ENCODE measurements at places on chromosomes 2 and 18.

DNA sequence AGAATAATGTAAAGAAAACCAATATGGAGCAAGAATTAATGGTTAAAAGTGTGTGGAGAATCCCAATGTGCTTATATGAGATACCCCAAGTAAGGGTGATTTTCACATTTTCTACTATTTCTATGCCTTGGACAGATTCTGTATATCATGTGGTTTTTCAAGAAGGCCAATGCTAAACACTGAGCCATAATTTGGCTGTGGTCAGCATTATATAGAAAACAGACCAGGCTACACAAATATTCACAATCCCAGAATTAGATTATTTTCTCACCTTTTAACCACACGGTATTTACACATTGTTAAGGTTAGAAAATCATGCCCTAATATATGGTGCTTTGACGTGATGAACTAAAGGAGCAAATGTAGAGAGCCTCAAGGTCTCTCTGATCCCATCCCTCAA is 277.4 kb upstream of the LRATD1 start:
- no peak for DNase-seq
- no peaks in the 10 kb centered on the region for H3K4me1 ChIP-seq
- no peaks in the 10 kb centered on the region for H3K27me3 ChIP-seq
- H3K27ac ChIP-seq = no peak overlapping the region

DNA sequence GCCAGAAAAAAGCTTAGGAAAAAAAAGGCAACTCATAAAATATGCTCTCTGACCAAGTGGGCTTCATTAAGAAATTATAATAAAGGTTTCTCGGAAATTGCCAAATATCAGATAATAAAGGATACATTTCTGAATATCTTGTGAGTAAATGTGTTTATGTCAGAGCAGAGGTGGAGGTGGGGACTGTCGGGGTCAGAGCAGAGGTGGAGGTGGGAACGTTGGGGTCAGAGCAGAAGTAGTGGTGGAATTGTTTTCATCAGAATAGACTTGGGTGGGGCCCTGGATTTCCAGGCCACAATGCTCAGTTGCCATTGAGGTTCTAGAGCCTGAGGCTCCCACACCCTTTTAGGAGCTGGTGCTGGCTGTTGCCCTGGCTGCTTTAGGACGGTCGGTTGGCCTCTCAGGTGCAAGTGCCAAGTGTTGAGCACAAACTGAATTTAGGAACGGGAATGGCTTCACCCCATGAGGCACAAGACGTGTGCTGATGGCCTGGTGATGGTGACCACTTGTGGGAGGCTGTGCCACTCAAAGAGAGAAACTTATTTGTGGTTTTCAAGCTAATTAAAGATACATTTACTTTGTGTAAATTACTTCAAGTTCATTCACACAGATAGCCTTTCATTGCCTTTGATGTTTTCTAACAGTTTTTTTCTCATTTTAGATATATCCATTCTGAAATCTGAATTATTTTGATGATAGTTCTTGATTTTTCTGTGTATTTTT is 131.5 kb downstream of the ATP9B start:
- H3K4me3 ChIP-seq = no peak overlapping the region
- DNase-seq = peak; percentile 82
- no peaks in the 10 kb centered on the region for H3K27me3 ChIP-seq
- H3K4me1 ChIP-seq = no peaks in the 10 kb centered on the region

GRCh38 chr18:73987247-73987980 is 160.2 kb downstream of the FBXO15 start:
- H3K27ac ChIP-seq = no peak overlapping the region
- DNase-seq = no peak
- H3K27me3 ChIP-seq = no peaks in the 10 kb centered on the region
- H3K4me3 ChIP-seq = no peak overlapping the region
- no peaks in the 10 kb centered on the region for H3K36me3 ChIP-seq

DNA sequence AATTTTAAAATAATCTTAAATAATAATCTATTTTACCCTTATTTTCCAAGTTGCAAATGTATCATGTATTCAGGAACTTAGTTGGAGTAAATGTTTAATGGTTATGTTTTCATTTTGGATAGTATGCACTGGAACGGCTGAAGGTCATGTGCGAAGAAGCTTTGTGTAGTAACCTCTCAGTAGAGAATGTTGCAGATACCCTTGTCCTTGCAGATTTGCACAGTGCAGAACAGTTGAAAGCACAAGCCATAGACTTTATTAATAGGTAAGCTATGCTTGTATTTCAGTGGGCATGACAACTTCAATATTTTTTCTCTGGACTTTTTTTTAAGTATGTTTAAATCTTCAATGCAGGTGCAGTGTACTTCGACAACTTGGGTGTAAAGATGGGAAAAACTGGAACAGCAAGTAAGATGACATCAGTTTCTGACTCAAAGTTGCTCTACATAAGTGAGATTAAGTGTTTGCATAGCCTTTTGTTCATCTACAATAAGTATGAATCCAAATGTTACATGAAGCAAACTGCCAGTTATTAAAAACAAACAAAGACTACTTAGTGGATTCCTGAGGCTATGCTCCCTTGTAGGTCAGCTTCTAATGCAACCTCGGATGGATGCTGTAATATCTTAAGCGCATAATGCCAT is 63.1 kb downstream of the SPOPL start:
- no peaks in the 10 kb centered on the region for H3K27me3 ChIP-seq
- no peak overlapping the region for H3K27ac ChIP-seq
- DNase-seq = no peak
- no peak overlapping the region for H3K4me3 ChIP-seq
- no peaks in the 10 kb centered on the region for H3K4me1 ChIP-seq

DNA sequence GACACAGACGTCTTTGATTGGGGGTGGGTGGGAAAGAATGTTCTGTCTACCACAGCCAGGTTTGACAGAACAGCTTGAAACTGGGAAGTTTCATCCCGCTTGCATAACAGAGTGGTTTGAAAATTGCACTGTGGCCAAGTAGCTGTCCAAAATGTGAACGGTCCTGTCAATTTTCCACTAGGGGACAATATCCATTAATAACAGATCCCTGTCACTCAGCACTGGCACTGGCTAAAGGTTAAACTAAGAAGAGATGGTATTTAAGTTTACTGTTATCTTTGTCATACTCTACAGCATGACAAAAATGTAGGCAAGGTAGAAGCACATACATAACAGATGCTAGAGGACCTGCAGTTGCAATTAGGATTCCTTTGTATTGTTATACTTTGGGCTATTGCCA is 55.6 kb upstream of the ACMSD start:
- DNase-seq = peak; percentile 70
- no peaks in the 10 kb centered on the region for H3K4me1 ChIP-seq

DNA sequence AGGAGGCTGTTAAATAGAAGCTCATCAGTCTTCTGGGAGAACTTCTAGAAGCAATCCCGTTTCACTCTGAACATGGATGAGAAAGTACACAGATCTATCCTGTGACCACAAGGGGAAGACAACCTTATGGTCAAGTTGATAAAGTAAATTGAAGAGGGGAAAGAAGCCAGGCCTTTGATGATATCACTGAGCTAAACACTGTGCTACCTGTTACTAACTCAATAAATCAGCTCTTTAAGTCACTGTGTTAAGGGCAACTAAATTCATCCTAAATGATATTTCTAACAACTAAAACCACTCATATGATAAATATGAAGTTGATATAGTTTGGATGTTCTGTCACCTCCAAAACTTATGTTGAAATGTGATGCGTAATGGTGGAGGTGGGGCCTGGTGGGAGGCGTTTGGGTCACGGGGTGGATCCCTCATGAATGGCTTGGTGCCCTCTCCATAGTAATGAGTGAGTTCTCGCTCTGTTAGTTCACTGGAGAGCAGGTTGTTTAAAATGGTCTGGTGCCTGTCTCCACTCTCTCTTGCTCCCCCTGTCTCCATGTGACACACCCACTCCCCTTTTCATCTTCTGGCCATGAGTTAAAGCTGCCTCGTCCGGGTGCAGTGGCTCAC is 23.6 kb downstream of the OLA1 start:
- no peak overlapping the region for H3K27ac ChIP-seq
- no peaks in the 10 kb centered on the region for H3K4me1 ChIP-seq
- no peak for DNase-seq
- no peak overlapping the region for H3K4me3 ChIP-seq
- H3K27me3 ChIP-seq = no peaks in the 10 kb centered on the region
- H3K36me3 ChIP-seq = no peaks in the 10 kb centered on the region

DNA sequence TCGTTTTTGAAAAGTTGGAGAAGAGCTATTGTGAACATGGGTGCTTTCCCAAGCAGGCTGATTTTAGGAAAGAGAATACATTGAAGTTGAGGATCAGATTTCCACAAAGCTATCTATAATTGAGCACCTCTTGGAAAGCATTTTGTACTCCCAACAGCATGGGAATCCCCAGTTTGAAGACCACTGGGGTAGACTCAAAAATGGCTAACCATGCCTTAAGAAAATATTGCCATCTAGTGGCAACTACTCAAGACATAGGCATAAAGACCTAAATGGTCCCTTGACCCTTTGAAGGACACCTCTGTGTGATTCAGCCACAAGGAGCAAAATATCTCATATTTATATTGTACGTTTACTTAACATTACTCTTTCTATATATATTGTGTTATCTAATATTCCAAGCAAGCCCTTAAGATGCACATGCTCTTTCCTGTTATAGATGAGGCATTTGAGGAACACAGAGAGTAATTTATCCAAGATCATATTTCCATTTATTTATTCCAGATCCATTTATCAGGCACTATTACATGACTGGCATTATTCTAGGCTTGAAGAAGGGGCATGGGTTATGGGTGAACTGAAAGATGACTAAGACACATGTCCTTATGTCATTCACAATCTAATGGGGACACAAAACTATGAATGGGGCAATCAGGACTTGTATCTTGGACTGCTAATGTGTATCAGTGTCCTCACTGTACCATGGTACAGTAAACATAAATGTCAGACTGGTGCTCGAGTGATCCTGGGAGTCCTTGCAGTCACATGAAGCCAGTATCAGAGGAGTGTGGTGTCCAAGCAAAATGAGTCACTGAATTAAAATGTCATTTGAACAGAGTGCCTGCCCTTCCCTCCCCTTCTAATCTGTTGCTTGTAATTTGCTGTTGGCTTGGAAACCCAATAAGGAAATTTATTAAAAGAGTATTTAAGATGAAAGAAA is 121.0 kb upstream of the XPO1 start:
- H3K27me3 ChIP-seq = no peaks in the 10 kb centered on the region
- H3K36me3 ChIP-seq = no peaks in the 10 kb centered on the region
- no peak overlapping the region for H3K4me3 ChIP-seq
- H3K27ac ChIP-seq = peak overlapping the region; percentile 75

DNA sequence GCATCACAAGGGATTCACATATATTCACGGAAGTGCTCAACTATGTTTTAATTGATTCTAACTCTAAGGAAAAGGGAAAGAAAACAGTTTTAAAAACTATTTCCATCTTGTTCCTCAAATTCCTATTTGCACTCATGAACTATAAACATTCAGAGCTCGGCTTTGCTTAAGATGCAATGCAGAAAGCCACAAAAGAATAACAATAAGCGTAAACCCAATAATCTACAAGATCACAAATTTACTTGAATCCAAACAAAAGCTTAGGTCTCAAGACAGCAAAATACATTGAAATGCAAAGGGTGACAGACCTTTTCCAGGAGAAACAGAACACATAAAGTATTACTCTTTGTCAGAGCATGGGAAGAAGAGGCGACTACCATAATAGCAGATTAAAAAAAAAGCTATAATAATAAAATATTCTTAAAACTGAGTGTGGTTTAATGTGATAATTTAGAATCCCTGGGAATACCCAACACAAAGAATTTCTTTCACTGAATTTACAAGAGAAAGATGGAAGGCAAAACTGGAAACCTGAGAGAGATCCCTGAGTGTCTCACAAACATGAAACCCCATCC is 1094.9 kb downstream of the LRP1B start:
- H3K4me3 ChIP-seq = no peak overlapping the region
- H3K27me3 ChIP-seq = no peaks in the 10 kb centered on the region
- no peak for DNase-seq
- H3K4me1 ChIP-seq = no peaks in the 10 kb centered on the region

- no peak overlapping the region for H3K4me3 ChIP-seq
- H3K27me3 ChIP-seq = no peaks in the 10 kb centered on the region
- H3K36me3 ChIP-seq = no peaks in the 10 kb centered on the region
- H3K4me1 ChIP-seq = no peaks in the 10 kb centered on the region
- peak; percentile 13 for DNase-seq
Observed at GRCh38 chr18:67417864-67418523, 98.5 kb downstream of the DSEL start.

DNA sequence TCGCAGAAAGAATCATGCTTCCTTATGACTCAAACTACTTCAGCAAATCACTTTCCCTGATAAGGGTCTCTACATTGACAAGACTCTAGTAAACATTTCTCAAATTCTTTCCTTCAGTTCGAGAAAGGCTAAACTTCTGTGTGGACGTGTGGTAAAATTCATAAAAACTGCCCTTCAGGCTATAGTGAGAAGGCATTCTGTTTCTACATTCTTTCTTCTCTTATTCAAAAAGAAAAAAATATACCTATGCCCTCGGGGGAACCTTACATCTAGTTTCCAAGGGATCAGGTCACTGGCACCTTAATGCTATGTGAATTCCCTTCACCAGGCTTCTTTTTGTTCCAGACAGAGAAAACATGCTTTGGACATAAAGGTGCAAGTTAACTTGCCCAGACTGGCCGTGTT is 4.9 kb downstream of the VIT start:
- DNase-seq = peak; percentile 52
- H3K27me3 ChIP-seq = no peaks in the 10 kb centered on the region
- H3K4me3 ChIP-seq = no peak overlapping the region
- H3K4me1 ChIP-seq = peaks cover 11% of the 10 kb centered on the region

GRCh38 chr2:1826226-1826905 is 82.1 kb upstream of the PXDN start:
- H3K36me3 ChIP-seq = no peaks in the 10 kb centered on the region
- H3K4me1 ChIP-seq = peaks cover 7% of the 10 kb centered on the region
- H3K4me3 ChIP-seq = no peak overlapping the region
- DNase-seq = no peak
- no peak overlapping the region for H3K27ac ChIP-seq

DNA sequence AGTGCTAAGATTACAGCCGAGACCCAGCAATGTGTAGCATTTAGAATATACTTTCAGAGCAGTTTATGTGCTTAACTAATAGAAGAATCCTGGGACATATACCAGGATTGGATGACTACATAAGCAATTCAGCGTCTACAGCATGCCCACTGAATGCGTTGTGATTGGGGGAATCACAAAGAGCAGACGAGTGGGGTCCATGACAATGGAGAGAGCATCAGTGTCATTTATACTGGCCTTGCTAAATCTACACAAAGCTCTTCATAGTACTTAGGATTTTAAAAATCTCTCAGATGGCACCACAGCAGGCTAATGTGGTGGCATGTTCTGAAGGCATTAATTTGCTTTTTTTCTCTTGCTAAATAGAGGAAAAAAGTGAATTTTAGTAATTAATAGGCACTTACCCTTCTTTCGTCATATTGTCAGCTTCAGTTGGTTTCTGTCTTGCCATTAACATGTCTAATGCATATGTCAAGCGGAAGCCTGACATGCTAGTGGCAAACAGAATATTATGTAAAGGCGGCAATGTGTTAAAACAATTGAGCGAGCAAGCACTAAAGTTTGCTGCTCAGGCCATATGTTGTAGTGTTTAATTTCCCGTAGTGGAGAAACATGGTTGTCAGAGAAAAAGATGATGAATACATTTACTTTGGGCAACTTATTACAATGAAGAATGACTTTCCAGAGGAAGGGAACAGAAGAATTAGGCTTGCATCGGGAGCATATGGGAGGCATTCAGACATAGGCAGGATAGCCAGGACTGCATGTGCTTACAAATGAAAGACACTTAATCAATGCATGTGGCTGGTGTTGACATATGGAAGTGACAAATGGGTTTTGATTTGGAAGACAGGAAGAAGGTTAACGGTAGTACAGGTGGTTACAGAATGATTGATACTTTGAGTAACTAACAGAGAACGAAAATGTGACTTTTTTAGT is 145.2 kb downstream of the ICOS start:
- no peak overlapping the region for H3K4me3 ChIP-seq
- H3K4me1 ChIP-seq = peaks cover 5% of the 10 kb centered on the region
- H3K36me3 ChIP-seq = no peaks in the 10 kb centered on the region
- no peak for DNase-seq
- H3K27me3 ChIP-seq = no peaks in the 10 kb centered on the region
- H3K27ac ChIP-seq = no peak overlapping the region
